A549 treated with AZD2906 at 1 μM for 4 hours (cell line): ENCODE measurements at places on chromosomes 11 and 22. TPM values are rescaled to one million over a fixed set of nuclear protein-coding genes. Genes with fewer than 3 reads are reported as not detected.

Gene GAS2
- 0.52 to 0.91 TPM (median 0.76 TPM) in 5 replicates for total RNA-seq

Gene SLC22A12
- not detected in 5 replicates for total RNA-seq

Gene BLID
- not detected in 5 replicates for total RNA-seq

Gene SLC25A18
- 0.65 to 0.87 TPM (median 0.77 TPM) in 5 replicates for total RNA-seq

Gene ZBTB16
- total RNA-seq = 1.2 to 2.0 TPM (median 1.7 TPM) in 5 replicates

Gene EHF
- 0.61 to 1.4 TPM (median 1.1 TPM) in 5 replicates for total RNA-seq

Gene WNT7B
- total RNA-seq = 42.8 to 57.0 TPM (median 52.5 TPM) in 5 replicates

Gene PRG3
- total RNA-seq = not detected in 5 replicates

Gene APLP2
- 154 to 202 TPM (median 172 TPM) in 5 replicates for total RNA-seq

Gene MYBPC3
- 0.05 to 0.10 TPM (median 0.07 TPM) in 5 replicates for total RNA-seq

Gene ENTHD1
- not detected in 5 replicates for total RNA-seq

Gene OR8G5
- total RNA-seq = not detected in 5 replicates

Gene MS4A2
- not detected in 5 replicates for total RNA-seq

Gene RAB36
- total RNA-seq = 6.8 to 7.4 TPM (median 7.1 TPM) in 5 replicates

Gene SPA17
- 16.2 to 28.7 TPM (median 17.9 TPM) in 5 replicates for total RNA-seq

Gene KCNJ1
- 0.03 TPM in 1 of 5 replicates, not detected in the others for total RNA-seq

Gene SLC5A1
- 0.03 to 0.05 TPM (median 0.03 TPM) in 5 replicates for total RNA-seq

Gene SAA4
- not detected in 5 replicates for total RNA-seq

Gene DMC1
- total RNA-seq = 3.4 to 6.3 TPM (median 4.7 TPM) in 5 replicates

Gene GGTLC2
- not detected in 5 replicates for total RNA-seq

Gene KRTAP5-11
- not detected in 5 replicates for total RNA-seq

Gene E2F8
- total RNA-seq = 5.3 to 6.2 TPM (median 5.9 TPM) in 5 replicates

Gene MMP8
- not detected in 5 replicates for total RNA-seq

Gene JAML
- not detected in 5 replicates for total RNA-seq

Gene SLC37A2
- 0.04 to 0.16 TPM (median 0.11 TPM) in 5 replicates for total RNA-seq

Gene SIPA1
- 14.3 to 21.2 TPM (median 19.7 TPM) in 5 replicates for total RNA-seq

Gene MISFA
- 1.4 to 2.6 TPM (median 1.6 TPM) in 5 replicates for total RNA-seq

Gene CD248
- 0.02 to 0.03 TPM in 2 of 5 replicates, not detected in the others for total RNA-seq

Gene RAB3IL1
- 17.9 to 26.3 TPM (median 22.5 TPM) in 5 replicates for total RNA-seq

Gene CEP164
- 16.3 to 17.7 TPM (median 17.0 TPM) in 5 replicates for total RNA-seq

Gene CSTPP1
- total RNA-seq = 27.9 to 34.9 TPM (median 29.9 TPM) in 5 replicates

Gene XKR3
- total RNA-seq = not detected in 5 replicates

Gene BIK
- 1.7 to 2.5 TPM (median 2.0 TPM) in 5 replicates for total RNA-seq

Gene TSPAN18
- 3.1 to 4.4 TPM (median 3.5 TPM) in 5 replicates for total RNA-seq

Gene OR51I1
- total RNA-seq = not detected in 5 replicates

Gene MOGAT2
- not detected in 5 replicates for total RNA-seq

Gene SLC35E4
- total RNA-seq = 4.9 to 7.0 TPM (median 6.4 TPM) in 5 replicates

Gene IL18
- 86.2 to 98.7 TPM (median 87.2 TPM) in 5 replicates for total RNA-seq
